Occipital lobe (tissue), 3 donors: ENCODE measurements at places on chromosomes 1 and 21.
A peak's percentile ranks its signal among the peaks of the same experiment; 100 is the strongest.

GRCh38 chr21:19340303-19340702, 936.7 kb upstream of the TMPRSS15 start:
- DNase-seq: no peak

GRCh38 chr1:186722711-186723309, 42.6 kb upstream of the PTGS2 start:
- no peak for DNase-seq

GRCh38 chr1:93765099-93765498, 83.5 kb upstream of the BCAR3 start:
- DNase-seq: no peak

DNA sequence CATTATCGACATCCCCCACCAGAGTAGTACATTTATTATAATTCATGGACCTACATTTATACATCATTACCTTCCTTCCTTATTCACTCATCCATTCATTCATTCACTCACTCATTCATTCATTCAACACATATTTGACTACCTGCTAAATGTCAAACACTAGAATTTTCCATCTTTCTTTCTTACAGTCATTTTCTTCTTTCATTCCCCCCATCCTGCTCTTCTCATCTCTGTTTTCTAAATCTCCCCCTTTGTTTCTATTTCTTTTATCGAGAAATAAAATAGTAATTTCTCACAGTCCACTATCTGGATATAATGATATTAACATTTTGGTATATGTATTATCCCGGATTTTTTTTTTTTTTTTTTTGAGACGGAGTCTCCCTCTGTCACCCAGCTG, 27.8 kb upstream of the FMO3 start:
- no peak for DNase-seq

- no peak for DNase-seq
Measured at GRCh38 chr1:177922209-177922608, 47.6 kb downstream of the SEC16B start.

DNA sequence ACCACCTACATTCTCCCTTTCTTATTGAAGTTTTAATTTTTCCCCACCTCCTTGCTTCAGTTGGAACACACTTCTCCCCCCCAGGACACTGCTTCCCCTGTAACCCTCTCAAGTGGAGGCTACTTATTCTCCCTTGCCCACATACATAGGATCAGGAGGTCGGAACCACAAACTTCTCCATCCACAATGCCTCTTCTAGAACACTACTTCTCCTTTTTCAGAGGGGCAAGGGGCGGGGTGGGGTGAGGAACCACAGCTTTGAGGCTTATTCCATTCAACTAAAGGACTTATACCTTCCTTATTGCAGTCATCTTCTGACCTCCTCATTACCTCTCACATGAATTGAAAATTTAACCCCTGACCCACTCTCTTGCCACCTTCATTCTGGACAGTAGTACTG, 81.3 kb downstream of the NEK7 start:
- no peak for DNase-seq

DNA sequence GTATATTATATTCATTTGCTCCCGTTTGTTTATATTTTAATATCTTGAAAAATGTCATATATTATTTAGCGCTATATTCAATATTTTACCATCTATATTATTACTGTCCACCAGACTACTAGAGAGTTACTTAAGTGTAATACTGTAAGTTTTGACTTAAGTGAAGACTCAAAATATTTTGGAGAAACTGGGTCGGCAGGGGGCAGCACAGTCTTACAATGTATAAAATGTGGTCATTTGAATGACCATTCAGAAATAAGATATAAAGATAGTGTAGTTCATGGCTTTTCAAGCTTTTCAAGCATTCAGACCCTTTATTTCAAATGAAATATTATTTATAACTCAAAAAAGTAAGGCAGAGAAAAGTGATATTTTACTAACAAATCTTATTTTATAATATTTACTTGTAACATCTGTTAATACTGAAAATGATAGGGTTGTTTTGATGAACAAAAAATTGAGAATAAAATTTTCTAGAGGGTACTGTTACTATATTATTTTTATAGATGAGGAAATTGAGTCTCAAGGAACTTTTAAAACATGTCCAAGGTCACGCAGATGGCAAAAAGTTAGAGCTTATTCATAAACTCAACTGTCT, 89.0 kb upstream of the SERTAD4 start:
- peak; percentile 3 for DNase-seq

- DNase-seq: no peak
Measured at GRCh38 chr1:156833603-156834002, 17.0 kb upstream of the SH2D2A start.

- DNase-seq: no peak
Measured at GRCh38 chr1:50860256-50860655, 99.8 kb downstream of the FAF1 start.

GRCh38 chr1:40820251-40820797, 36.7 kb downstream of the KCNQ4 start:
- no peak for DNase-seq

GRCh38 chr1:236472850-236473788, 50.7 kb upstream of the LGALS8 start:
- no peak for DNase-seq

GRCh38 chr1:42463921-42464320, 835 bp downstream of the CCDC30 start:
- no peak for DNase-seq

DNA sequence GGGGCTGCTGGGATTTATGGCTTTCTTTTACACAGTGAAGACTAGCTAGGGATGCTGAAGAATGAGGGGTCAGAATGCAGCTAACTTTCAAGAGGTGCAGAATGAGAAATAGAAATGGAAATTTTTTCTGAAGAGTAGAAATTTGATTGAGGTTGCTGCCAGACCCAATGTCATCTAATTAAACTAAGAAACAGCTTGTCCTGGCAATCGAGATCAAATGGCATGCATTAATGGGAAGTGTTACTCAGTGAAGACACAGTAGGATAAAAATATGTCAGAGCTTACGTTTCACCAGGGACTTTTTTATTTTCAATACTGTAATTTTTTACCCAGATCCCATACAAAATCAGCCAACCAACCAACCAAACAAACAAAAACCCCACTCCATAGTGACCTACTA, 306.0 kb downstream of the GRIK1 start:
- no peak for DNase-seq

DNA sequence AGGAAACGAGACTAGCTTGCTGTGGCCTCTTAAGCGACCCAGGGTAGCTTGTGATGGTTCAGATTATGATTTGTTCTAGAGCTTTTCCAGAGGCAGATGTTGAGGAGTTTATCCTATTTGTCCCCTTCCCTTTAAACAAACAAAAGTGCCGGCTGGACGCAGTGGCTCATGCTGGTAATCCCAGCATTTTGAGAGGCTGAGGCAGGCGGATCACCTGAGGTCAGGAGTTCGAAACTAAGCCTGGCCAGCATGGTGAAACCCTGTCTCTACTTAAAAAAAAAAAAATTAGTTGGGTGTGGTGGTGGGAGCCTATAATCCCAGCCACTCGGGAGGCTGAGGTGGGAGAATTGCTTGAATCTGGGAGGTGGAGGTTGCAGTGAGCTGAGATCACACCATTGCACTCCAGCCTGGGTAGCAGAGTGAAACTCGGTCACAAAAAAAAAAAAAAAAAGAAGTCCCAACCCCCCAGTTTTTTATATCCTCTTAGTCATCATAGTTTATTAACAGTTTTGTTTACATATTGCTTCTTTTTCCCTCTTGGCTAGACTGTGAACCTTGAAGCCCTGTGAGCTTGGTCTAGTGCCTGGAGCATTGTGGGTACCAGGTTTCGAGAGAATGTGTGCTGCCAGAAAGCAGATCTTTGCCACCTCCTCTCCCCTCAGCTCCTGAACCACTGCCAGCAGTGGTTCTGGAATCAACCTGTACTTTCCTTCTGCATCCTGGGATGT, 29.8 kb downstream of the MAPKAPK2 start:
- no peak for DNase-seq
